ENCODE measurements at places on chromosomes 2 and 18.

DNA sequence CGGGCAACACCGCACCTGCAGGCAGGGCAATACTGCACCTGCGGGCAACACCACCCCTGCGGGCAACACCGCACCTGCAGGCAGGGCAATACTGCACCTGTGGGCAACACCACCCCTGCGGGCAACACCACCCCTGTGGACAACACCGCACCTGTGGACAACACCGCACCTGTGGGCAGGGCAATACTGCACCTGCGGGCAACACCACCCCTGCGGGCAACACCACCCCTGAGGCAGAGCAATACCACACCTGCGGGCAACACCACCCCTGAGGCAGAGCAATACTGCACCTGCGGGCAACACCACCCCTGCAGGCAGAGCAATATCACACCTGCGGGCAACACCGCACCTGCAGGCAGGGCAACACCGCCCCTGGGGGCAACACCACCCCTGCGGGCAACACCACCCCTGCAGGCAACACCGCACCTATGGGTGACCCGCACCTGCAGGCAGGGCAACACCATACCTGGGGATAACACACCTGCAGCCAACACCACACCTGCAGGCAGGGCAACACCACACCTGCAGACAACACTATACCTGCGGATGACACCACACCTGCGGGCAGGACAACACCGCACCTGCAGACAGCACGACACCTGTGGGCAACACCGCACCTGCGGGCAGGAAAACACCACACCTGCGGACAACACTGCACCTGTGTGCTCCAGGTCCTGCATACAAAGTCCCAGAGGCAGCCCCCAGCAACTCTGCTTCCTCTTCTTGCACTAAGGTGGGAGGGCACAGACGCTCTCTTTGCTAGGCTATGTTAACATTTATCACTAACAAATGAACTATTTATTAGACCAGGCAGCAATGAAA lies 57.7 kb downstream of the EIPR1 start:
- DNase-seq = no peak

- DNase-seq = no peak
Measured at GRCh38 chr2:127011796-127012195, 95.2 kb downstream of the BIN1 start.

DNA sequence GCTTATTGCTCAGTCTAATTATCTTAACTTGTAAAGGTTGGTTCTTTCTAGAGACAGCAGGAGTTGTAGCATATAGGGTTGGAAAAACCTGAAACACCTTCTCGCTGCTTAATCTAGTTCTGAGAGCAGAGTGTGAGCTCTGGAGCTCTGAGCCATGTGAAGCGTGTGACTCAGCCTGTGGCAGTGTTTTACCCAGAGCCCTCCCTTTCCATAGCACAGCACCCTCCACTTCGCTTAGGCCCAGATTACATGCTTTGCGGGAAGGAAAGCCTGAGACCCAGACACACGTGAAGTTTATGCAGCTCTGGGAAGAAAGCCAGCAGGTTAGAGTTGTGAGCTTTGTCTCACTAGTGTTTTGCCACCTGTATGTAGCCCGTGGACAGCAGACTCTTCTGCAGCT lies 74.5 kb downstream of the INPP4A start:
- no peak for DNase-seq

GRCh38 chr2:1509271-1510065 lies 96.2 kb downstream of the TPO start:
- DNase-seq = no peak

- DNase-seq = no peak
Measured at GRCh38 chr2:113910110-113910717, 20.3 kb downstream of the ACTR3 start.

GRCh38 chr2:67927501-67927900 lies 135.3 kb downstream of the C1D start:
- no peak for DNase-seq

- no peak for DNase-seq
Measured at GRCh38 chr18:79572848-79573451, 106.7 kb upstream of the CTDP1 start.

DNA sequence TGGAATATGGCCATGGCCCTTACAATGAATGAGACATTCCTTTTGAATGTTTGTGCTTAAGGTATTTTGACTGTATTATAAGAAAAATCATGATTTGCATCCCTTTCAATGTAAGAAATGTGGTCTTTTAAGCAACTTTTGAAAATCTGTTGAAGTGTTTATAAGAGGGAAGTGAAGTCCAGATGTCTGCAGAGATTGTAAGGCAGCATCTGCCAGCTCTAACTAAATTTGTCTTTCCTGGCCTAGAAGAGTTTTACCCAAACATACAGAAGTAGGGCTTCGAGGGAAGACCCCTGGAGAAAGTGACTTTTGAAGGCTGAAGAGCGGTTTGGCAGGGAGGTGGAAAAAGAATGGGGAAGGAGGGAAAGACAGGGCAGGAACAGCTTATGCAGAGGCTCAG lies 12.2 kb downstream of the EML6 start:
- DNase-seq = no peak

DNA sequence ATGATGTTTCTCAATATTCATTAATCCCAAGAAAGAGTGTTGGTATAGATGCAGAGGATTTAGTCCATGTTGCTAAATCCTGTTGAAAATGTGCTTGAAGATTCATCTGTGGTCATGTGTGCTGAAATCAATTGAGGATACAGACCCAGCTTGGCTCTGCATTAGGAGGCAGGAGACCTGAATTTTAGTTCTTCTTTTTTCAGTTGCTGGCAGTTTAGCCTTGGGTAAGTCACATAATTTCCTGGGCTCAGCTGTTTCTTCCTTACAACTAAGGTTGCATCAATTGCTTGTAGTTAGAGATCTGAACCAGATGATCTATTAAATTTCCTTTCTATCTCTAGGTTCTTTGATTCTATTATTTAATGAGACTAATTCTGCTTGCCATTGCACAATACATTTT lies 54.4 kb downstream of the SETBP1 start:
- no peak for DNase-seq

DNA sequence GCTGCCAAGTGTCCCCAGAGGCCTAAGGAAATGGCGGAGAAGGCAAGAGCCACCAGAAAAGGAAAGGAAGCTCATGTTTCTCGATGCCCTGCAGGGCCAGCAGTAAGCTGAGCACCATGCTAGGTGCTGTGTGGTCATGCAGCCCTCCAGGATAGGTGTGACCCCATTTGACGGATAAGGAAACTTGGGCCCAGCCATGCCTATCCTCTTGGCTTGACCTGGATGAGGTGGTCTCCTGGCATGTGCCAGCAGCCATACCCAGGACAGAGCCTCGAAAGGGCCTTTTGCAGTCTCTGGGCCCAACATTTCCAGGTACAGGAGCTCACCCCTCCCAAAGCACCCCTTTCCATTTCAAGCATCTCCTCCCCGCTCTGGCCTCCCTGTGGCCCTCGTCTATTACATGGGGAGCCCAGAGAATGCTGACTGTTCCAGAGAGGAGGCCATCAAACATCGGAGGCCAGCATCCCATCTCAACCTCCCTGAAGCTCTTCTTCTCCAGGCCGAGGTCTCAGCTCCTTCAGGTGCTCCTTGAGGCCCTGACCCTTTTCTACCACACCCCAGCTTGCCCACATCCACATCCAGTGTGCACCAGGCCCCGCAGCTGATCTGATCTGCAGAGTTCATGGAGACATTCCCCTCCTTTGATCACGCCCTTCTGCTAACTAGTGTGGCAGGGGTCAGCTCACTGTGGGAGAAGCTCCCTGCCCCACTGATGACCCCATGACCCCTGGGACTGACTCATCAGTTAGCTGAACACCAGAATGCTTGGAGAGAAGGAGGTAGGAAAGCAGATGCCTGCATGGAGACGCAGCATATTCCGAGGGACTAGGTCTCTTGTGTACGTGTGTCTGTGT lies 208.4 kb downstream of the TNS1 start:
- DNase-seq = peak; percentile 3

DNA sequence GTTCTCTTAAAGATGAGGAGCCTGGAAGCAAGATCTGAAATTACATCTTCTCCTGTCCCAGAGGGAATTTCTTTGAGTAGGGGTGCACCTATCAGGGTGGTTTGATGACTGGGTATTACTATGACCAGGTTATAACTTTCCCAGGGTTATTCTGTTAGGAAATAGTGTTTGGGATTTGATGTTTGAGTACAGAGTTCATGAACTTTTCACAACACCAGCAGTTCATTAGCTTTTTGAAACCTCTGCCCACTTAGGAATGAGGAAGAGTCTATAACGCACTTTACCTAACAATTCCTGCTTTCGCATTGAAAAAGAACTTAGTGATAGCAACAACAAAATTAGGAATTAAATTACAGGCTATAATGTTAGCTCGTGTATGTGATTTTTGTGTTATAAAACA lies 58.6 kb downstream of the ALMS1 start:
- DNase-seq = no peak

DNA sequence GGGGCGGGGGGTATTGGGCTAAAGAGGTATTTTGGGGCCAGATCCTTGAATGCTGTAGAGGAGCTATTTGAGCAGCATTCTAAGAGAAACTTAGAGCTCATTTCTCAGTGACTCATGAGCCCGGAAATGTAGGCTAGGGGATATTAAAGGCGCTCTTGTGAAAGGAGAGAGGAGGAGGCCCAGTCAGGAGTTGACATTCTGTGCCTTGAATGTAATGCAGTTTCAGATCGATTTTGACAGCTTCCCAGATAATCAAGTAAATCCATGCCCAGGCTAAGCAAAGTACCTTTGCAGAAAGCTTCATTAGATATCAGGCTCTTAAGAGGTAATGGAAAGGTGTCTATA lies 1.5 kb downstream of the CAB39 start:
- DNase-seq = peak; percentile 66

- DNase-seq = no peak
Measured at GRCh38 chr2:219042750-219043149, 1.4 kb upstream of the CFAP65 start.

DNA sequence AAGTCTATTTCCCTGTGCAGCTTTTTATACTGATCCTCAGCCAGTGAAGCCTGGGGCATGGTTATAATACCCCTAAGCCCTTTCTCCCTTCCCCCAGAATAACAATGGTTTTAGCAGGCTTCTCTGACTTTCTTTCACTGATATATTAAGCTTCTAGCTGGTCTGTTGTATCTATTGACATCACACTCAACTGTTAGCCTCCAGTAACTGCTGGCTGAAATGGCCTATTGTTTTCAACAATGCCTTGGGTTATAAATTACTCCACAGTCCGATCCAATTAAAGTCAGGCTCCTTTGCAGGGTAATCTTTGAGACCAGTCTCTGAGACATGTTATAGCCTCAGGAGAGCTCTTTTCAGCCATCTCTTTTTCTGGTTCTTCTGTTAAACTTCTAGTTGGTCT lies 2.9 kb upstream of the SLC9A4 start:
- no peak for DNase-seq

DNA sequence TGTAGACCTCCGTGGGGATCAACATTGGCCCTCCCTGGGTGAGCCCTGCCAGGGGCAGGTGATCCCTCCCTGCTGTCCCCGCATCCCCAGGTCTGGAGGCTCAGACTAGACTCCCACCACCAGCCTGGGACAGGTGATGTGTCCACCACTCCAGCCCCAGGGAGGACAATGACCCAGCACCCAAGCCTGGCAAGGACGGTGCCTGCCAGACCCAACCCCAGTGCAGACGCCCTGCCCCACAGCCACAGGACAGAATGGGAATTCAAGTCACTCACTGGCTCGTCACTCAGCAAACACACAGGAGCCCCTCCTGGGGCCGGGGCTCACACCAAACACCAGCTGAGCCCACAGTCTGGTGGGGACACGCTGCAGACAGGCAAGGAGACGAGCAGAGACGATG lies 239.7 kb downstream of the ATAD2B start:
- DNase-seq = no peak

- DNase-seq = no peak
Measured at GRCh38 chr2:52613064-52613463, 1154.5 kb upstream of the CHAC2 start.

GRCh38 chr18:24995056-24995455 lies 356.9 kb downstream of the ZNF521 start:
- no peak for DNase-seq

DNA sequence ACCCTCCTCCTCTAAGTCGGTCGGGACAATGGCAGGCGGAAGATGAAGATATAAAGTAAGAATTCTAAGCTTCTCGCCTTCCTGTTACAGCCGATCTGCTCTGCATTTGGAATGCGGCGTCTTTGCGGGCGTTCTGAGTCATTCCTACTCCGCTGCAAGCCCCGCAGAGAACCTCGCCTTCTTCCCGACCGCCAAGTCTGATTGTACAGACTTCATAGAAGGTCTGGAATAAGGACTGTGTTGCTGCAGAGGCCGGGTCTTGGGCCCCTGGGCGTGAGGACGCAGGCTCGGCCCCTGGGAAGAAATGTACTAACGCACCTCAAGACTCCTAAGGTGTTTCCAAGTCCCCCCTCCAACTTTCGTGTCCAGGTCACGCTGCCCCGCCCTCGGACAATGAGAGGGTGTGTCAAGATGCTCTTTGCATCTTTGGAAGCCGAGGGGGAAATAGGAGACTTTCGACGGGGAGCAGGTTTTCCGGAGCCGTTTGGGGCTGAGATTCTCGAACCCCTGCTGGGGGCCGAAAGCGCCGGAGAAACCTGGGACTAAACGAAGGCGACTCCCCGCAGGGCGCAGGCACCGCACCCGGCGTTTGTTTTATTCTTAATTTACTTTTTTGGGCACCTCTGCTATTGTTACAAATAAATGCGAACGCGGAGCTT lies 12.7 kb upstream of the PAX3 start:
- peak; percentile 19 for DNase-seq

- no peak for DNase-seq
Measured at GRCh38 chr2:200703127-200703925, 108.4 kb upstream of the BZW1 start.

DNA sequence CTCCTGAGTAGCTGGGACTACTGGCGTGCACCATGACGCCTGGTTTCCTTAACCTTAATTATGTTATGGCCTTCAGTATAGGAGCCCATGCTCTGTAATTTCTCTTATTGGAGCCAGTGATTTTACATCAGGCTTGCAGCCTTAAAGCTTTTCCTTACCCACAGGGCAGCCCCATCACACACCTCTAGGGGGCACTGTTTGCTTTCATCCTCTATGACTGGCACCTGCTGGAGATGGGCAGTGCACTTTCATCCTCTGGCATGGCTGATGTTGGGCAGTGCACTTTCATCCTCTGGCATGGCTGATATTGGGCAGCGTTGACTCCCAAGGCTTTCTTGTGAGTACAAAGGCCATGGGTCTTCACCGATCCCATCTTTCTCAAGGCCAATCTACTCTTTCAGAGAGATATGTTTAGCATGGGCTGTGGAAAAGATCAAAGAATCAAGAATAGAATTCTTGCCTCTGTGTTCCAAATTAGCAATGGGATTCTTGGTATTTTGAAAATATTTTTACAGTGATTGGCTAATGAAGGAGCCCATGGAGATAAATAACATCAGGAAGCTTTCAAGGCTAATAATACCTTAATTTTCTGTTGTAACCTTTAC lies 80.7 kb upstream of the MEX3C start:
- peak; percentile 17 for DNase-seq

GRCh38 chr2:240974771-240975572 lies 23.4 kb upstream of the SNED1 start:
- DNase-seq = no peak

Data from GM13977 (cell line).